Umbilical cord (tissue), 2 donors: ENCODE measurements at places on chromosomes 5 and 9. TPM values are rescaled to one million over a fixed set of nuclear protein-coding genes. Genes with fewer than 3 reads are reported as not detected.

The CNTNAP3 gene
- total RNA-seq = 20.0 TPM

The SPEF2 gene
- 11.8 TPM for total RNA-seq

The CDC20B gene
- 0.96 TPM for total RNA-seq

The OR13C8 gene
- not detected for total RNA-seq

The ZNF79 gene
- 15.2 TPM for total RNA-seq

- DNase-seq = no peak
These were observed 58.0 kb downstream of the ANKRD33B start for GRCh38 chr5:10621832-10622231.

DNA sequence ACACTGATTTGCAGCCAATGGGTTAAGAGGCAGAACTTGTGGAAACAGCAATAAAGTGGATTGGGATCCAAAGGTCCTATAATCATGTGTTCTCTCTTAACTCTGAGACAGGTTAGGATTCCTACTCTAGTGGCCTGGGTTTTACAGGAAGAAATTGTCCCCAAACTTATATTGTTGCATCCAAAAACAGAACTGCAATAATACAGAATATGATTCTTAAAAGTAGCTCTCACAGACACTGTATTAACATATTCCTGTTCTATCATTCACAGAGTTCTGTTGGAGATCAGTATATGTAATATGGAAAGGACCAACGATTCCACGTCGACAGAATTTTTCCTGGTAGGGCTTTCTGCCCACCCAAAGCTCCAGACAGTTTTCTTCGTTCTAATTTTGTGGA, at the start of gene OR13C8:
TSS of gene OR13C8 (plus strand) at position 301 of the 400 bp plus-strand sequence. CDS start at position 301, 0 bp downstream.
- no peak for DNase-seq

- no peak for DNase-seq
These were observed 25.7 kb upstream of the CDKN2AIPNL start for GRCh38 chr5:134437340-134437846.

DNA sequence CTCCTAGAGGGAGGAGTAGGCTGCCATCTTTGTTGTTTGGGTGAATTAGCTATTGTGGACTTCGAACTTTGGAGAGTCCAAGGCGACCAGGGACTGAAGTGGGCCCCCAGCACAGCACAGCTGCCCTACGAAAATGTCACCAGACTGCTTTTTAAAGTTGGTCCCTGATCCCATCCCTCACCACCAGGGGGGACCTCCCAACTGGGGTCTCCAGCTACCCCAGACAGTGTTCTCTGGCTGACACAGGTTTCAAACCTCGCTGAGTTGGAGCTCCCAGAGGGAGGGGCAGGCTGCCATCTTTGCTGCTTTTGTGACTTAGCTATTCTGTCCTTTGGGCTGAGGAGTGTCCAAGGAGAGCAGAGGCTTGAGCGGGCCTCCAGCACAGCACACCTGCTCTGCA, 45.7 kb upstream of the ADRB2 start:
- no peak for DNase-seq

DNA sequence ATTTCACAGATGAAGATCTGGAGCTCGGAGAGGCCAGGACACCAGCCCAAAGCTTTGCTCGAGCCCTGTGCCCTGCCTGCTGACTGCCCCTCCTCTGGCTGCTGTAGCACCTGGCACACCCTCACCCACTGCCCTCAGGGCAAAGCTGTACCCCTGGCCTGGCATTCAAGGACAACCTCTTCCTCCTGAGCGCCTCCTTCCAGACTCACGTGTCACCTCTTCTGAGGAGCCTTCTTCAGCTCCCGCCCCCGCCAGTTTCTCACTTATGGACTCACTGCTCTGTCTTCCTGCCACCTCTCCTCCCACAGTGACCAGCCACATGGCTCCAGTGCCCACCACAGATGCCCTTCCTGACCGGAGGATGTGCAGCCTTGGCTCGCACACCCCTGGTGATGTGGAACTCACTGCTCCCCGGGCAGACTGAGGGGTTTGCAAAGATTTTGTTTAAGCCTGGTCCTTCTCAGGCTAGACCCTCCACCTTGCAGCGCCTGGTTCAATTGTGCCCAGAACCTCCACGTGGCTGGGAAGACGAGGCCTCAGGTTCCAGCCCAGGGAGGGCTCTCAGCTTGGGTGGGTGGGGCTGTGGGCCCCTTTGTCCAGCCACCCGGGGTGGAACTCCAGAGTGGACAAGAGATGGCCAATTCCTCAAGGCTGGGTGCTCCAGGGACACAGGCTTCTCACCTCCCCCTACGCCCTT, 46.6 kb upstream of the PHYKPL start:
- DNase-seq = no peak

DNA sequence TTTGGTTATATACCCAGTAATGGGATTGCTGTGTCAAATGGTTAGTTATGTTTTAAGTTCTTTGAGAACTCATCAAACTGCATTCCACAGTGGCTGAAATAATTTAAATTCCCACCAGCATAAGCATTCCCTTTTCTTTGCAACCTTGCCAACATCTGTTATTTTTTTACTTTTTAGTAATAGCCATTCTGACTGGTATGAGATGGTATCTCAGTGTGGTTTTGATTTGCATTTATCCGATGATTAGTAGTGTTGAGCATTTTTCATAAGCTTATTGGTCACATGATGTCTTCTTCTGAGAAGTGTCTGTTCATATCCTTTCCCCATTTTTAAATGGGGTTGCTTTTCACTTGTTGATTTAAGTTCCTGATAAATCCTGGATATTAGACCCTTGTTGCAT, 435.7 kb upstream of the RIOK2 start:
- DNase-seq = no peak

- no peak for DNase-seq
These were observed 44.9 kb upstream of the MYO10 start for GRCh38 chr5:16980983-16981382.

GRCh38 chr9:112487008-112487798, 576 bp downstream of the KIAA1958 start:
- DNase-seq = peak; percentile 43

GRCh38 chr5:135221187-135221473, 177.9 kb downstream of the MACROH2A1 start:
- no peak for DNase-seq

DNA sequence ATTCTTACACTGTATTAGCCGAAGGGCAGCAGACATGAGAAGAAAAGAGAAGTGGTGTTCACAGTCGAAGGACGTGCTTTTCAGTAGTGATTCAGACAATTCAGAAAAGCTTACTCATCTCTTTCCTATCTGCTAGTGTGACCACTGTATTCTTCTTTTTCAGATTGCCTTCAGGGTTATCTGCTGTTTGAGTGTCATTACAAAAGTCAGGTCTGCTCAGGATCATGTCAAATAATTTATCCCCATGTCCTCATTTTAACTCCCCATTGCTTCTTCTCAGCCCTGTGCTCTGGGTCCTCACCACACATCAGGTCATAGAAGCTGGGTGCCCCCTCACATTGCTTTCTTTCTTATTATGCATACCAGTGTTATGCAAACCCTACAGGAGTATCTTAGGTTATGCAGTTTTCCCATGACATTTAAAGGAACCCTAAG, 394.0 kb downstream of the CETN3 start:
- peak; percentile 81 for DNase-seq

DNA sequence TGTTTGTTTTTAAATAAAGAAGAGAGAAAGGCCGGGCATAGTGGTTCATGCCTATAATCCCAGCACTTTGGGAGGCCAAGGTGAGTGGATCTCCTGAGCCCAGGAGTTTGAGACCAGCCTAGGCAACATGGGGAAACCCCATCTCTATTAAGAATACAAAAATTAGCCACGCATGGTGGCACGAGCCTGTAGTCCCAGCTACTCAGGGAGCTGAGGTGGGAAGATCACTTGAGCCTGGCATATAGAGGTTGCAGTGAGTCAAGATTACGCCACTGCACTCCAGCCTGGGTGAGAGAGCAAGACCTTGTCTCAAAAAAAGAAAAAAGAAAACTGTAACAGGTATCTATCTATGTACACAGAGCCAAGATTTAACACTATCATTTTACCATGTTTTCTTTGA, 34.2 kb upstream of the CDC42SE2 start:
- no peak for DNase-seq
